HFFc6 (cell line): ENCODE measurements at places on chromosomes 5 and 9.

DNA sequence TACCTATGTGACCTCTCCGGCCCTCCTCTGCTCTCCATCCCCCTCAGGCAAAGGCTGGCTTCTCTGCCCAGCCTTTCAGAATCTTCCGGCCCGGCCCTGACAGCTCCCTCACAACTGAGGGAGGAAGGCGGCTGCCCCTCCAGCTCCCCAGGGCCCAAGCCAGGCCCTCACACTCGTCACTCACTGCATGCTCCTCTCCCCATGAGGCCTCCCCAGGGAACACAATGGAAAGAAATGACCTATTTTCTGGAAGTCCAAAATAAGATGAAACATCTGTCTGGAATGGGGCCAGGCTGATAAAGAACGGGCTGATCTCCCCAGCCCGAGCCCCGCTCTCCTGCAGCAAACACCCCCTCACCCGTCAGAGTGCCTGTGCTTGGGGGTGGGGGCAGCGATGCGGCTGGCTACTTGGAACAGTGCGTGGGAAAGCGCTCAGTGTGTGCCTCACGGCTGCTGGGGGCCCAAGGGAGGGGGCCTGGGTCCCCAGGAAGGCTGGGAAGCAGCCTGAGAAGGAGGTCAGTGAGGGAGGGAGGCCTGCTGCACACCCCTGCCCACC lies 11.3 kb downstream of the PDGFRB start:
- DNase-seq: peak; percentile 27

- no peak for DNase-seq
Observed at GRCh38 chr5:133686566-133686965, 74.2 kb upstream of the FSTL4 start.

GRCh38 chr9:18349530-18349929 lies 124.4 kb upstream of the ADAMTSL1 start:
- DNase-seq: no peak

DNA sequence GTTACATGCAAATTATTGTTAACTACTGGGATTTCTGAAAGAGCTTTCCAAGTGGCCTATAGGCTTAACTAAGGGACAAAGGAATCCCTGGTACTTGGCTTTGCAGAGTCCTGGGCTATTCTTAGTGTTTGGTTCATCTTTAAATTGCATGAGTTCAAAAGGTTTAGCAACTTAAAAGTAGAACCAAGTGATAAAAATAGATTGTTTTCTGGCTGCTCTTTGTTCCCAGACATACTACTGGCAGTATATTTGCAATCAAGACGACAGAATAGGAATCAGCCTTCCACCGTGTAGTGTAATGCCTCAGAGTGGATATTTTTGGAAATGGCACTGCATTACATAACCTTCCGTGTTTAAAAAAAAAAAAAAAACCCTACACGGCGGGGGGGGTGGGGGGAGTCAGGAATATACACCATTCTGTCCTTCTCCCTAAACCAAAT lies 1.0 kb downstream of the NREP start:
- peak; percentile 32 for DNase-seq

DNA sequence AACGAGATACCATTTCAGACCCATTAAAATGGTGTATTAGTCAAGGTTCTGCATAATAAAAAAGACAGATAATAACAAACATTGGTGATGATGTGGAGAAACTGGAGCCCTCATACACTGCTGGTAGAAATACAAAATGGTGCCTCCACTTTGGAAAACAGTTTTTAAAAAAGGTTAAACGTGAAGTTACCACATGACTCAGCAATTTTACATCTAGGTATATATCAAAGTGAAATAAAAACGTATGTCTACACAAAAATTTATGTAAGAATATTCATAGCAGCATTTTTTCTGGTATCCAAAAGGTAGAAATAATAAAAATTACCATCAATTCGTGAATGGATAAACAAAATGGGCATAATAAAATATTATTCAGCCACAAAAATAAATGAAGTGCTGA lies 519.8 kb downstream of the TLE4 start:
- DNase-seq: no peak

DNA sequence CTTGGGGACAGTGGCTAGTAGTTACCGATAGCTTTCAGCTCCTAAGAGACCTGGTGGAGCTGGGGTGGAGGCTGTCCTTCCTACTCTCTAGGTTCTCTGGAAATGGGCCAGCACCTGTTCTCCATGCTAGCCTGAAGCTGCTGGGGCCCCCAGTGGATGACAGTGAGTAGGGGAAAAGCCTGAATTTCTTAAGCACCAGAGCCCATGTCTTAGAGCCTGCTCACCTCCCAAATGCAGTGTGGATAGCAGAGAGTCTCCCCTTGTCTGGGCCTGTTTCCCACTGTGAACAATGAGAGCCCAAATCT lies 105.8 kb downstream of the DAB2IP start:
- no peak for DNase-seq

GRCh38 chr5:168179192-168179593 lies 112.3 kb upstream of the WWC1 start:
- DNase-seq: no peak

DNA sequence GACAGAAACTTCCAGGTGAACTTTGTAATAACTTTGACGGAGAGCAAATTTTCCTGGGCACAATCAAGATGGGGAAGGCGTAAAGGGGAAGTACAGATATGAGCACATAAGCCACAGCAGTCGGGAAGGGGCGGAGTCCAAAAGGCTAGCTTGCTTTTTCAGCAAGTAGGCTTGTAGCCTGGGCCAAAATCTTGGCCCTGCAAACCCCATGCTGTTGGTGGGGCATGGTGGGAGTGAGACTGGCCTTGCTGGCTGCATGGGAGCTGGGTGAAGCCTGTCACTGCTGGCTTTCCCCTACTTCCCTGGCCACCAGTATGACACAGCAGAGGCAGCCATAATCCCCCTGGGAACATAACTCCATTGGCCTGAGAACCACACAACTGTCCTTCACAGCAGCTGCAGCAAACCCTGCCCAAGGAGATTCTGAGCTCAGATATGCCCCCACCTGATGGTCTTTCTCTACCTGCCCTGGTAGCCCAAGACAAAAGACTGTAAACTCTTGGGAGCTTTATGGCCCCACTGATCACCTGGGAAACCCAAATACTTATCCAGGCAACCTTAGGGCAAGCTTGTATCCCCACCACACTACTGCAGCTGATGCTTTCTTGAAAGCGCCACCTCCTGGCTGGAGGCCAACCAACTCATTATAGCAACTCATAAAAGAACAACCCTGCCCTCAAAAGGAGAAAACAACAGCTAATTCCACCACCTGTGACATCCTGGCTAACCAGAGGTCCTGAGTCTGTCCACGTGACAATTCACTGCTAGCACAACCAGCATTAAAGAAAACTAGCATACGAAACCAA lies 24.0 kb downstream of the DCTN4 start:
- DNase-seq: no peak

DNA sequence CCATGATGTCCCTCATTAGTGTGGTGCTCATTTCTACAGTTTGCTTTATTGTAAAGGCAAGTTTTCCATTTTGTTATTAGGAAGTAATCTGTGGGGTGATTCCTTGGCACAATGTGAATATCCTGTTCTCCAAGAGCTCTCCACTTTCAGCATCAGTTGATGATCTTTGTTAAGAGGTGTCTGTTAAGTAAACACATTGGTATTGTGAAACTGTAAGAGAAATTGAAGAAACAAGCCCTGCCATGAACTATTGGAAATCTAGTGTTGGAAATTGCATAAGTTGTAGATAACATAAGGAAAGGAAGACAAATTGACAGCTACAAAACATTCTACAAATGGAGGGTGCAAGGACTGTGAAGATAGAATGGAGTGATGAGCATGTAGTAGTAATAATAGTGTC lies 17.2 kb downstream of the RNF14 start:
- DNase-seq: no peak

GRCh38 chr9:121821326-121821725 lies 169.9 kb downstream of the DAB2IP start:
- no peak for DNase-seq

GRCh38 chr5:32450952-32451351 lies 6.4 kb upstream of the ZFR start:
- DNase-seq: no peak

DNA sequence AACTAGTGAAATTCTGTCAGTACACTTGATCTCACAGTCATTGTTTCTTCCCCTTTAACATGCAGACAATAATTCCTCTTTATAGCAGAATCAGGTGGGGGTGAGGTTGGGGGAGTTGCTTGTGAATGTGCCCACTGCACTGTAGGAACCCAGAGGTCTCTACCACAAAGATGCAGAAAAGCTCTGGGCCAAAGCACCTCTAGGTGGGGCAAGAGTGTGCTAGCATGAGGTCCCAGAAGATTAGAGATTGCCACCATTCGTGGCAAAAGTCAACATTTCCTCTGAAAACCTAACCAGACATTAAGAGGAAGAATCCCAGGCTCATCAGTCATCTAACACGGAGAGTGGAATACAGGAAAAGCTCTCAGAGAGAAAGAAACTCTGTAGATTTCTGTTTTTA lies 74.5 kb downstream of the PTCD2 start:
- DNase-seq: no peak

DNA sequence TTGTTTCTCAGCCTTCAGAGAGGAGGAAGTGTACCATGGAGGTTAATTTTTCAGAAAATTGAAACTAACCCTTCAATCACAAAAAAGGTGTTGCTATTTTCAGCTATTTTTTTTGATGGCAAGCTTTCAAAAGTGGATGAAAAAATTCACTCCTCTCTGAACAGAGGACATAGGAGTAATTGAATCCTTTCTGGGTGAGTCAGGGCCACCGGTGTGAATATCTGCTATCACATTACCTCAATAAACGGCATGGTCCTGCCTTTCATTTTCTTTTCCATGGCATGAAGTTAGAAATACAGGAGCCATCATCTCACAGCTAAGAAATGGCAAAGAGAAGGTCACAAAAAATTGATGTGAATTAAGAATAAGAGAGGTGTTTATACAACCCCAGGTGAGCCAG lies 90.2 kb upstream of the CCDC112 start:
- no peak for DNase-seq

DNA sequence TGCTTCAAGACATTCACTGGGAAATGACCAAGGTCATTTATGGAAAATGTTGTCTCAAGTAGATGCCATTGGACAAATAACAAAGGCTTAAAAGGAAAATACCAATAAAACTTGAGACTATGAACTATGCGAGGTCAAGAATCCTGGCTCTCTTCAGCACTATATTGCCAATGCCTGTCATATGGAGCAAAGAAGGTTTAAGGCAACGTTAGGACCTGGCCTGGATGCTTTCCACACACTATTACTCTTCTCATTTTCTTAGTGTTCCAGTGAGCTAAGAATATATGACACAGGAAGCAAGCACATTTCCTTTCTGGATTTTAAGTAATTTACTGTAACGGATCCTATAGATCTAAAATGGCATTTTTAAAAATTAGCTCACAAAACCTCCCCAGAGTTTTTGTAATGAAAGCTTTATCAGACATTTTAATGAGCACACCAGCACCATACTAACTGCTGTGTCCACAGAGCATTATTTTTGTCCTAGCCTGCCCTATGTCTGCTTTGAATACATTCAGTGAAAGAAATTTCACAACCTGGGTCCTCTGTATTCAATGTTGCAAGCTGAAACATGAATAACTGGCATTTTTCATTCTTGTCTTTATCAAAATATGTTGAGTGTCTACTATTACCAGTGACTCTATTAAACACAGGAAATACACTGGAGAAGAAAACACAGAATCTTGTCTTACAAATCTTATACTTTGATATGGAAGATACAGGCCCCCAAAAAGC lies 315.6 kb downstream of the CETN3 start:
- no peak for DNase-seq

DNA sequence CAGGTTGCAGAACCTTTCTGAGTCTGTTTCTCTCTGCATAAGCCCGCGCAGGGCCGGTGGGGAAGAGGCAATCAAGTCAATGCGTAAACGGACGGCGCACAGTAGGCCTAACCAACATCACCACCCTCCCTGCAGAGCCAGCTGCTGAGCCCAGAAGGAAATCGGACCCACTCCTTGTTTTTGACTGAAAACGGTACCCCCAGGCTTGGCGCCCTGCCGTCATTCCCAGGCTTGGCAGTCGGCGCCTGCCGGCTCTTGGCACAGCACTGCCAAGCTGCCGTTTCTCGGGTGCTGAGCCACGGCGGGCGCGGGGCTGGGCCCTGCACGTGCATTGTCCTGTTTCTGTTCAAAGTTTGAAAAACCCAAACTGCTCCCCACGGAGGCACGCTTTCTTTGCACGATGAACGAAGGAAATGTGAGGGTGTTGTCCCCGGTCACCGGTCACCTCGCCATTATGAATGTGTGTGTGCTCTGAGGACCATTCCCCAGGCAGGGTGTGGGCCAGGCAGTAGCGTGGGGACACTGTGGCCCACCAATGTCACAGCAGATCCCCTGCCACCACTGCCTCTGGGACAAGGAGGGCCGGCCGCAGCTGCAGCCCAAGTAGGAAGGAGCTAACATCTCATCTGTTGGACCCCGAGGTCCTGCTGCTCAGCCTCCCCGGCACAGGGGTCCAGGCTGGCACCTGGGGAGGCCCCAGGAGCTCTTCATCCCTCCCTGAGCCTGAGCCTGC lies 20.1 kb downstream of the FIBCD1 start:
- DNase-seq: no peak

- peak; percentile 57 for DNase-seq
Observed at GRCh38 chr5:60649288-60649917, 50.6 kb downstream of the DEPDC1B start.

DNA sequence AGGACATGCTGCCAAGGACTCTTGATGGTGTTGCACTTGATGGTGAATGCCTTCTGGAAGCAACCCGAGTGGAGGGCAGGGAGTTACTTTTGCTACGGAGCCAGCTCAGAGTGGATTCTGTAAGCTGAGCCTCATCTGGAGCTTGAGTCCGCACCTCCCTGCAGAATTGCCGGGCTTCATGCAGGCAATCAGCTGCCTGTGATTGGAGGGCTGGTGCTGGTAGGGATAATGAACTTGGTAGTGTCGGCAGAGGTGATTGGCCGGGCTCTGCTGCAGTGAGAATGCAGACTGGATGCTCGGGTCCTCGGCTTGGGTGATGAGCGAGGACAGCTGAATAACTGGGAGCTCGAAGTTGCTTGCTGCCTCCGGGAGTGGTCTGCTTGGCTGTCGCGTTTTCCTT lies 23.1 kb downstream of the SLC25A25 start:
- peak; percentile 93 for DNase-seq

- DNase-seq: no peak
Observed at GRCh38 chr5:103490030-103490739, 72.4 kb downstream of the NUDT12 start.

DNA sequence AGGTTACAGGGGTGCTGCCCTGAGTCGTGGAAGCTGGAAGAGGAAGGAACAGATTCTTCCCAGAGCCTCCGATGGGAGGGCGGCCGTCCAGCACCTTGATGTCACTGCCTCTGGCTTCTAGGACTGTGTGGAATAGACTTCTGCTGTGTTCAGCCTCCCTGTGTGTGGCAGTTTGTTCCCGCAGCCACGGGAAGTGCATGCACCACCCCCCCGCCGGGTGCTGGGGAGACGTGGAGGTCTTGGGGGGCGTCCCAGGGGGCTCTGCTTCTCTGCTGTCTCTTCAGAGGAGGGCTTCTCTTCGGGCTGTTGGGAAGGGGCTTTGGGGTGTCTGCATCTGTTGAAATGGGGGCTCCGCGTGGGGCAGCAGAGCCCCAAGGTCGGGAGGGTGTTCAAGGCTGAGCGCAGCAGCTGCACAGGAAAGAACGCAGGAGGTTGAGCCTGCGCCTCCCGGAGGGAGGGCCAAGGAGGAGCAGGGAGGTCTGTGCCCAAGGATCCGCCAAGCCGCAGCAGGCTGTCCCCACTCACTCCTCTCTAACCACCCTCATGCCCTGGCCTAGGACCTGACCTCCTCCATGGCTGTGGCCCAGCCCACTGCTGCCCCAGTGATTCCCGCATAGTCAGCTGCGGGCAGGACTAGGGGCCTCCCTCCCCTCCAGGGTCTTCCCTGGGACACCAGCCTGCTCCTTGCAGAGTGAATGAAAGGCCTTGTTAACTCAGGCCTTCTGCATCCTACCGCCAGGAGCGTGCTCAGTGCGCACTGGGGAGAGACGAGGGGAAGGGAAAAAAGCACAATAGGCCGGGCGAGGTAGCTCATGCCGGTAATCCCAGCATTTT lies 45.0 kb downstream of the ROPN1L start:
- no peak for DNase-seq
